ENCODE measurements at places on chromosomes 6 and 20.

DNA sequence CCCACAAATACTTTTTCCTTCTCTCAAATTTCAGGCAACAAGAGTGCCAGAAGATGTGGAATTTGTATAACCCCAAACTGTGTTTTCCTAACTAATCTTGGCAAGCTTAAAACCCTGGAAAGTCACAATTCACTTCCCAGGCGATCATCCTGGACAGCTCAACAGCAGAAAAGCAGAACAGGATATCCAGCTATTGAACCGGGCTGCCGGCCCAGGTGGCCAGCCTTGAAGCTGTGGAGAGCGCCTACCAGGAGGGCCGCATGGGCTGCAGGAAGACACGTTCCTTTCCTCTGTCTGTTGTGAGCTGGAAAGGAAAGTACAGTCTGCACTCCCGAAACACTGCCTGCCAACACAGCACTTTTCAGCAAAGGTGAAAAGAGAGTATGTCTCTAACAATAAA lies 719.7 kb upstream of the MARCKS start:
- DNase-seq: no peak

GRCh38 chr6:159594750-159595117 lies 98.3 kb downstream of the SOD2 start:
- DNase-seq: no peak

DNA sequence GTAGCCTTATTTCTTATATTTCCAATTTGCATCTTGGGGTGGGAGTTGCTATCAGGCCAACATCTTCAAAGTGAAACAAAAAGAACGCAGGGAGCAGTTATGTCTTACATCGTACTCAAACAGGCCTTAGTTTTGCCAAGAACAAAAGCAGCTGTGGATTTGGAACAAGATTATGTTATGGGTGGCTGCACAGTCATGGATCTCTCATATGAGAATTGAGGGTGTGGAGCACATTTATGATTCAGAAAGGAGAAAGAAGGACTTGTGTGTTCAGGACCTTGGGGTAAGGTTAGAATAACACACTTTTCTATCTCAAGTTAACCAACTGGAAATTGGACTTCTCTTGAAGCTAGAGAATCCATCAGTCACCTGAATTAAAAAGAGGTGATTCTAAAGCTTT lies 259.9 kb downstream of the FOXA2 start:
- DNase-seq: no peak

GRCh38 chr6:161079566-161080262 lies 88.1 kb downstream of the MAP3K4 start:
- peak; percentile 66 for DNase-seq

- DNase-seq: no peak
Observed at GRCh38 chr6:23180504-23181293, 611.3 kb downstream of the HDGFL1 start.

- DNase-seq: no peak
Observed at GRCh38 chr20:44001667-44002596, 87.3 kb downstream of the TOX2 start.

DNA sequence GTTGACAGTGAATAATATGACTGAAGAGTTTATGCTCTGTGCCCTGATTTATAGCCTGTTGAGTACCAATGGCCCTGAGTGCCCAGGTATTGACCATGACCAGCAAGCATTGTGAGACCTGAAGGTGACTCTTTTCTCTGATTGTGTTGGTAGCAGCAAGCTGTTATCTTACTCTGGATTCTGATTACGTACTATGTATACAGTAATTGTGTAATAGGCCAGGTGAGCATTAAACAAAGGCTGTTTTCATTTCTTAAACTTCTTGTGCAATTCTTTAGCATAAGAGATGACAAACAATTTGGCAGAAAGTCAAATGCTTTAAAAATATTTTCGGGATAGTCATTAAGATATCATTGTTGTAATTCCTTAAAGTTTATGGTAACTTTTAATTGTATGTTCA lies 111.7 kb upstream of the PTPRK start:
- no peak for DNase-seq

DNA sequence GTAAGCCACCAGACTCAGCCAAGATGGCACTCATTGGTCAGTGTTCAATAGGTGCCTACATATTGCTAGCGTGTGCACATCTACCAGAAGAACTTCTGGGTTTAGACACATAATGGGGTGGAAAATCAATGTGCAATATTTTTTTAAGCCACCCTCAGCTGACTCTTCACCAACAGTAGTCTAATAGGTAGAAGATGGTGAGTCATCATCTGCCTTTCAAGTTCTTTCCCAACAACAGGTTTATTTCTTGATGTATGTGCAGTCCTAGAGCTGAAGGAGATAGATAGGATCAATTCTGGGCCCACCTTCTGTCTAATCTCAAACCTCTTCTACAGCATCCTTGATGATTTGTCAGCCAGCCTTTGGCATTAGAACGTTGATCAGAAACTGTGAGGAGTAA lies 41.3 kb downstream of the IRAK1BP1 start:
- no peak for DNase-seq
